Hematopoietic multipotent progenitor cell treated with erythropoietin and hydrocortisone succinate and interleukin-3 and kit ligand, for 17 days (in vitro differentiated cells): ENCODE measurements at places on chromosomes 7 and 10.

DNA sequence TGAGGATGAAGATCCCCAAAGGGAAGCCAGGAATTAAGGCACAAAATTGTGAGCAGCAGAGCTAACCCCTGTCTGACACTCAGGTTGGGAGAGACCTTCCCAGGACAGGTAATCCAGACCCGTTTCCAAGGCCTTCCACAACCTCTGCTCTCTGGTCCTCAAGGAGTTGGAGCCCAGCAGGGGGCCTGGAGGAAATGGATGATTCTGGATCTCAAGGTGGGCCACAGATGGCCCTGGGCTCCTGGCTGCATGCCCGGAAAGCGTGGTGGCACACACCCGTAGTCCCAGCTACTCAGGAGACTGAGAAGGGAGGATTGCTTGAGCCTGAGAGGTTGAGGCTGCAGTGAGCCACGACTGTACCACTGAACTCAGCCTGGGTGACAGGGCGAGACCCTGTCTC is 42.3 kb downstream of the DPYSL4 start:
- no peak for DNase-seq

DNA sequence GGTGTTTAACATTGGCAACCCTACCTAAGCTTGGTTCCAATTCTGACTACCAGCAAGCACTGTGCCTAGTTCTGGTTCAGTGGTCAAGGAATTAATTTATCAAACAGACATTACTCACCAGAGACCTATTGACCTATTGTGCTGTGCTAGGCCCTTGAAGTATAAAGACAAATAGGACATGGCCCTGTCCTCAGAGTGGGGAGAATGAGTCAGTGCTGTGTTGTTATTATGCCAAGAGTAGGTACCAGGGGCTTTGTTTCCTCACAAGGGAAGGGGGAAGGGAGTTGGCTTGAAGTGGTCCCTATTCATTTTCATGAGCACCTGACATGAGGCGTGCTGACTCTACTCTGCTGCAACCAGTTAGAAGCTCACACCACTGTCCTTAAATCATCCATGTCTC is 62.6 kb upstream of the PLPP4 start:
- no peak for DNase-seq

DNA sequence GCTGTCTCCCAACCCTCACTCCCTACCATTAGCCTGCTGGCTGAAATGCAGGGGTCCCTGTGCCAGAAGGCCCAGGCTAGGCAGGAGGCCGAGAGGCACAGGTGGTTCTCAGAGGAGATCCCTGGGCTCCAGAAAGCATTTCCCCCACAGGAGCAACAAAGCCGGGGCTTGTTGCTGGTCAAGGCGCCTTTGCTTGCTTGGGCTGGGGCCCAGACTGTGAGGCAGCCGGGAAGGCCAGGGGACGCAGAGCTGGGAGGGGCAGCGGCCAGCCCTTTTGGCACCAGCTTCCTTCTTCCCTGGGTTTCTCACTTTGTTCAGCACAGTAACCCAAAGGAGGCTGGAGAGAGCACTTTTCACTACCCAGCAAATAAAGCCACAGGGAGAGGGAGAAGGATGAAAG is 48.6 kb downstream of the FBXW4 start:
- no peak for DNase-seq

DNA sequence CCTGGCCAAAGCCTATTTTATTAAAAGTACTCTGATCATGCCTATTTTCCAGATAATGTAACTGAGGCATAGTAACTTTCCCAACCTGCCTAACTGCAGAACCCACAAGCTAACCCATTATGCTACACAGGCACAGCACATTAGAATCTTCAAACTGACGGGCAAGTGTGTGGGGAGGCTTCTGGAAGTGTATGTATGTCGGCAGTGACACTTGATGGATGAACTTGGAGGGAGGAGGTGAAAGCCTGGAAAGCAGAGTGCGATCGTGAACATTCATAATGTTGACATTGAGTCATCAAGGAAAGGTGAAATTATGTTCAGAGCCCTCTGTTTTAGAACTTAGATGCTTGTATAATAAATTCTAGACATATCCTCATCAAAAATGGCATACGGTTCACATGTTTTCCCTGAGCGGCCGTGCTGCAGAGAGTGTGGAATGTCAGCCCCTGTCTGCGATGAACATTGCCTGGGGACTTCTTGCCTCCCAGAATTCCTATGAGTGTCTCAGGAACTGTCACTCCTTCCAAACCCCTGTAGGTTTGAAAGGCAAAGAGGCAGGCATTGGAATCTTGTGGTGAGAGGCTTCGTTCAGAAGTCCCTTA is 102.4 kb downstream of the SLIT1 start:
- no peak for DNase-seq

DNA sequence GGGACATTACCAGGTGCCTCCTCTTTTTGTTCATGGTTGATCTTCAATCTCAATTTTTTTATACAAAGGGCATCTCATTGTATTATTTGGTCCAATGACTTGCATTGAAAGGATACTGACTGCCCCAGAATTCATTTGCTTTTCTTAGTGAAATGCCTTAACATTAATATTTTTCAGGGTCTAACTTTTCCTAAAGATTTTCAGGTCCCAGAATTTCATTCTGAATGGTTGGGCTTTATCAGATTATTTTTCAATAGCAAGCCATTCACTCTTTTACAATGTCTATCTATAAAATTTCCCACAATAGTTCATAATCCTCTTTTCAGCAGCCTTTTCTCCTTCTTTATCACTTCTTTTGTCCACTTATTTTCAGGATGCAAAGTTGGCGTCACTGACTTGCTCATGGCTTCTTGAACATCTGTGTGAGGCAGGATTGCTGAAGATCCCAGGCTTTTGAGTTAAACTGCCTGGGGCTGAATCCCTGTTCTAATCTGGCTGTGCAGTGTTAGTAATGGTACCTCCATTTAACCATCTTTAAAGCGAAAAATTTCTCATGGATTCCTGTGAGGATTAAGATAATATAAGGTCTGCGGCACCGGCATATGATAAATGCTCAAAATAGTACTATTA is 131.7 kb upstream of the HDAC9 start:
- DNase-seq: no peak
